ENCODE measurements at places on chromosomes 16 and 17.

DNA sequence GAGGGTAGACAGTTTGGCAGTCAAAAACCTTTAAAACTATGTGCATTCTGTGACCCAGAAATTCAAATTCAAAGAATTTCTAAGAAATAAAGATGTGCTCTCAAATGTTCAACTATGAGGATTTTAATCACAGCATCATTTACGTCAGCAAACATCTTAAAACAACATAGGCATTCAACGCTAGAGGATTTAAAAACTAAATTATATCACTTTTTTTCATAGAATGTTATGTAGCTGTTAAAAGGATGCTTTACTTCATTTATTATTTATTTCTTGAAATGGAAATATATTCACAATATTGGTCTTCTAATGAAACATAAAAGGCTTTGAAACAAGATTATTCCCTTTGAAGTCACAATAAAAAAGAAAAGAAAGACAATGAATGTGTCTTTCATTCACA lies 3.6 kb downstream of the GLP2R start:
- no peak for DNase-seq

DNA sequence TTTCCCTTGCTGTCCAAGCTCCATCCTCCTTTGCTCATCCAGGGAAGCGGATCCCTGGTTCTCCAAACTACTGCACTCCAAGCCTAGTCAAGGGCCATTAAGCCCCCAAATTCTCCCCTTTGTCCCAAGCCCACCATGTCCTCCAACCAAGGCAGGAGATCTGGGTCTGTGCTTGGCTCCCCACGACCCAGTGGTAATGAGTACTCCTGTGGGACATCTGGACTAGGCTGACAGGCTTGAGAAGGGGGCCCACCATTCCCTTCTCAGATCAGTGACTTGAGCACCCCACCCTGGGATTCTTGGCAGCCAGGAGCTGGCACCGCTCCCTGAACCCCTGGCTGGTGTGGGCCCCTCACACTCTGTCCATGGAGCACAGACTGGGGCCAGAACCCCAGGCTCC lies 17.1 kb downstream of the OSBPL7 start:
- no peak for DNase-seq

DNA sequence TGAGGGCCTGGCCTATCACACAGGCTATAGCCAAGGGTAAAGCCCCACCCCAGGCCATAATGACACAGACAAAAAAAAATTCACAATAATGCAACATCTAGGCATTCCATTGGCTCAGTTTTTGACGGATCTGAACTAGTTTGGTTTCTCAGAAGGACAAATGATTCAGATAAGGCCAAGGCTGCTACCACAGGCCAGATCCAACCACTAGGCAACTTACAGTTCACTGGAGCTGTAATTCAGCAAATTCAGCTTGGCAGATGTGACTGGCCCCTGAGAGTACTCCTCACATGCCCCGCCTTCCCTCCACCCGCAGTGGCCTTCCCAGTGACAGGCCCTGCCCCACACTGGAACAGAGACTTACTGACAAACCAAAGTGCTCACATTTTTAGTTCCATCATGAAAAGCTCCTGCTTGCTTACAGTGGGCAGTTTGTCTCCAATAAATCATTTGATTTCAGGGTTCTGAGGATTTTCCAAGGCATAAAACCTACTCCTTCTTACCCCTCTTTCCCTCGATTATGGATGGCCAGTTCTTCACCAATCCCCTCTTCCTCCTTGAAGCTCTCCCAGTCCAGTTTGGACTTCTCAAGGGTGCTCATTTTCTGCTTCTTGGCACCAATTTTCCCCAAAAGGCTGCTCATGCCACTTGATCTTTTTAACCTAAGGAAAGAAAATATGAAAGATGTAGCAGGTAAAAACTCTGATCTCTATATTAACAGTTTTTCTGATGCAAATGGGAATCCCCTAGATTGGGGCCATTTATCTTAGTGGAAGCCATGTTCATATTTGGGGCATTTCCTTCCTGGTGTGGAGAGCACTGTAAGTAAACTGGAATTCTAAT lies 53.3 kb upstream of the BCAR1 start:
- no peak for DNase-seq

DNA sequence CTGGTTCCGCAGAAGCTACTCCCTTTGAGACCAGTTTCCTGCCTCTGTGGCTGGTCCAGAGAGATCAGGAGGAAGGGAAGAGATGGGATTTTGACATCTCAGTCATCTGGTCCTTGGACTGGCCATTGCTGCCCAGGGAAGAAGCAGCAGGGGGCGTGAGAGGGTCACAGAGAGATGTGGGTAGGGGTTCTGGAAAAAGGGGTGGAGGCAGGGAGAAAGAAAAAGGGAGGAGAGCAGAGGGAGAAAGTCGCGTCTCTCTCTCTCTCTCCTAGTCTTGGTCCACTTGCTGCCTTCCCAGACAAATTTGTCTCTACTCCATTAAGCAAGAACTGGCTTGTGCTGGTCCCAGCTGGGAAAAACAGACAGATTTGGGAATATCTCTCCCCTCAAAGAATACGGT lies 4.4 kb downstream of the SHBG start:
- DNase-seq: no peak

GRCh38 chr17:31453896-31454295 lies 62.4 kb downstream of the RAB11FIP4 start:
- no peak for DNase-seq

DNA sequence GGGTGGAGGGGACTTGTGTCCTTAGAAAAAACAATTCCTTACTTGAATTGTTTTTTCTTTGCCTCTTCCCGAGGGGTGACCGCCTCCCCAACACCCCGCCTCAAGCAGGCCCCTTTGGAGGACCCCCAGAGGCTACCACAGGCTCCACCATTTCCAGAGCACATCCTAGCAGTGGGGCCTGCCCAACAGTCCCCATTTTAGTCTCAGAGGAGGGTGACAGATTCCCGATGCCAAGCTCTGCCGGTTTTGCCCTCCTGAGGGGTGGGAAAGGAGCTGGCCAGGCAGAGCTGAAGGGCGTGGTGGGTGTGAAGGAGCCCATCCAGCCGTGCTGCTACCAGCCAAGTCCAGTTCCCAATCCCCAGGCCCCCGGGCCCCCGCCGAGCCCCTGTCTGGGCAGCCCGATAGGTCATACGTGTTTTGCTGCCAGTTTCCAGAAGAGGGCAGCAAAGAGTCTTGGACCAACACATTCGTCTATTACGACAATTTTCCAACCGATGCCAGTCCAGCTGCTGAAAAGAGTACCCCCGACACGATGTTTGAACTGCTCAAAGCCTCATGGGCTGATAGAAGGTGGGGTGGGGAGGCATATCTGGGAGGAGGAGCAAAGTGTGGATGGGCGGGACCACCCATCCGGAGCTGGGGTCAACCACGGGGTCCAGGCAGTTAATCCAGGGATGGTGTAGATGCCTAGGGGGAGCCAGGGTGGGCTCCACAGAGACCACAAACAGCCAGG lies 18.8 kb upstream of the GAA start:
- peak; percentile 25 for DNase-seq

GRCh38 chr16:55324285-55325079 lies 479 bp downstream of the IRX6 start:
- DNase-seq: no peak

DNA sequence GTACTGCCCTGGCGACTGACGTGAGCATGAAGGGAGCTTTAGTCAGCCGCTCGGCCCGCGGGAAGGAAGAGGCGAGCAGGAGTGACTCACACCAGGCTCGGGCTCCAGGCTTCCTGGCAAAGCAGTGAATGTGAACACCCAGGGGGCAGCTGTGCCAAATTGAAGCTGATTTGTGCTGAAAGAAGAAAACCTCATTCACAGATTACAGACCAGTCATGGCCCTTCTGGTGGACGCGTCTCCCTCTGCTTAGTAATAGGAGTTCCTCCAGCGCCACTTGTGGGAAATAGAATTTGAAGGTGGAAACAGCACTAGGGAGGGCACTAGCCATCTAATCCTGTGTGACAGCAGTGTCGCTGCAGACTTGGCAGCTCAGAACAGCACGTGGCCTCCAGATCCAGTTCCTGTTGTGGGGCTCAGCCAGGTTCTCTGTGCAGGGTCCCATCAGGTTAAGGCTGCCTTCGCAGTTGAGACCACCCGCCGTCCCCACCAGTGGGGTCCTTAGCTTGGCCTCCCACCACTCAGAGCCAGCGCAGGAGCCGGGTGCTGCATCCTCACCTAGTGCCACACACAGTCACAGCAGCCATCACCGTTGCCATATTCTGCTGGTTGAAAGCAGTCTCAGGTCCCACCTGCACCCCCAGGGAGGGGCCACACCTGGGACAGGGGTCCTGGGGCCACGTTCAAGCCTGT lies 164.5 kb upstream of the CHMP6 start:
- no peak for DNase-seq

- DNase-seq: no peak
These were observed 10.4 kb downstream of the CANT1 start for GRCh38 chr17:78999056-78999768.

DNA sequence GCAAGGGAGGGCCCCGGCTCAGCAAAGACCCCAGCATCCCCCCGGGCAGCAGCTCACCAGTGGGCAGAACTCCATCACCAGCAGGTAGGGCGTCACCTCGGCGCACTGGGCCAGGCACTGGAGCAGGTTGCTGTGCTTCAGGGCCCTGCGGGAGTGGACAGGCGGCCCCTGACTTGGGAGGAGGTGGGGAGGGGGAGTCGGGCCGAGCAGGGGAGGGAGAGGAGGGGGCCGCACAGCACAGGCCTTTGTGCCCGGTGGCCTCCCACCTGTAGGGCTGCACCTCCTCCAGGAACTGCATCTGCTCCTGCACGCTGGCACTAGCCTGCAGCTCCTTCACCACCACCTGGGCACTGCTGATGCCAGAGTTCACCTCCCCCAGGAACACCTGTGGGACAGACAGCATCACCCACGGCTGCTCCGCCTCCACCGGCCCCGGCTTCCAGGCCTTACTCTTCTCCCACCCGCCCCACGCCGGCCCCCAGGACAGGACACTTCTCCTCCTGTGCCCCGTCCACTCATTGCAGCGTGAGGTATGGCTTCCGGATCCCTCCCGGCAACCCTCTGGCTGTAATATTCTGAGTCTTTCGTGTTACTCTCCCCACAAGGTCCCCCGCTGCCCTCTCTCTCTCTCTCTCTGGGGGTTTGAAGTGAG lies 37.7 kb upstream of the PVALEF start:
- no peak for DNase-seq

All from stimulated activated CD8-positive, alpha-beta memory T cell treated with anti-CD3 and anti-CD28 coated beads, Interleukin-12 subunit alpha, Interleukin-12 subunit beta, amount 100 ng/mL, for 1 hour (primary cell).